ENCODE measurements at places on chromosomes 7 and 10.

- DNase-seq: peak; percentile 34
These were observed 48.1 kb downstream of the RGS10 start for GRCh38 chr10:119494236-119495020.

DNA sequence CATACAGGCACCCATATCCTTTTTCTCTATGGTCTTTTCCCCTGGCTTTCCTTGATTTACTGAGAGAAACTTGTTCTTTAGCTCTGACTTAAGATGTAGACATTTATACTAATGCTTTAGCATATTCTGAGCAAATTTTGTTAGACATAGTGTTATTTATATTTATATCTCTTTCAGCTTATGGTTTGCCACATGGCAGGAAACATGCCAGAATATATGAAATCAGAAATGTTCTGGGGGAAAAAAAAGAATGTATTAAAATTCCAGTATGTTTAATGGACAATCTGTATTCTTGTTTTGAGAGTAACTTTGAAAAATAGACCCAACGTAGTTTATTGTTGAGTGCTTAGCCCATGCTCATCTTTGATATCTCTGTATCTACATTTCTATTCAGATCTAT lies 10.1 kb upstream of the GGCT start:
- DNase-seq: no peak

- DNase-seq: no peak
These were observed 77.1 kb downstream of the CREM start for GRCh38 chr10:35203745-35204144.

- no peak for DNase-seq
These were observed 397.8 kb downstream of the EXOC4 start for GRCh38 chr7:133650487-133651300.

DNA sequence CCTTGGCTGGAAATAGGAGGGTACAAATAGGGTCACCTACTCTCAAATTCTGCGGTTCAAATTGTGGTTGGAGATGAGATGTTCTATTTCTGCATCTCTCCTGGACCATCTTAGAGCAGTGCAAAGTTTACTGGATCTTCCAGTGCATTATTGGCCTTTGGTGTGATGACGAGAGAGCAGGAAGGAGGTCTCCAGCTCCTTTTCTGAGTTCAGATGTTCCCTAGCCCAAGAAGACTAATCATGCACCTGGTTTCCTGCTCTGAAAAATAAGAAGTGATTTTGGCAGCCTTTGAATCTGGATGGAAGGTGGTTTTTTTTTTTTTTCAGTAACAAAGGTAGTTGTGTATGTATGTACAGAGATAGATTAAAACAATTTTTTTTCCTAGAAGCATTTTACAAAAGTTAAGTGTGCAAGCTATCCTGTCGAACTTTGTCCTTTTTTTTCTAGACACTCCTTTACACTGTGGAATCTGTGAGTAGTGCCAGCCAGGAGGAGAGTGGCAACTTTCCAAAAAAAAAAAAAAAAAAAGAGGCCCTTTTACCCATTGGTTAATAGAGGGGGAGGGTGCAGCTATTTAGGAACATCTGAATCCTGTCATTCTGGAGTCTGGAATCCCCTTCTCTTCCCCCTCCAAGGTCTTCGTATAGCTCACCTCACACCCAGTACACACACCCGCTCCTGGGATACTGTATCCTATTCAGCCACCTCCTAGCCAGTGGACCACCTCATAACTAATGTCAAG lies 26.3 kb downstream of the PAPSS2 start:
- DNase-seq: no peak

DNA sequence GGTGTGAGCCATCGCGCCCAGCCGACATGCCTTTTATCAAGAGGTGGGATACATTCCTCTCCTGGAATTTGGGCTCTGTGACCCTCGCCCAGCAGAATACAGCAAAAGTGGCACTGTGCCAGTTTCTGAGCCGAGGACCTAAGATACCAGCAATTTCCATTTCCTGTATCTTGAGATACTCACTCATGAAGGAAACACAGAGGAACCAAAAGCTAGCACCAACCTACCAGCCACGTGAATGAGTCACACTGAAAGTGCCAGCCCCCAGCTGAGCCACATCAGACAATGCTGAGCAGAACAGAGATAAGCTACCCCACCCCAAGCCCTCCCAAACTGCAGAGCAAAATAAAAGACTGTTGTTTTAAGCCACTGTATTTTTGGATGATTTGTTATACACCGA lies 56.3 kb downstream of the CACUL1 start:
- no peak for DNase-seq

- no peak for DNase-seq
These were observed 52.3 kb upstream of the KDM7A start for GRCh38 chr7:140229101-140229525.

GRCh38 chr7:131691454-131692130 lies 135.2 kb upstream of the PODXL start:
- no peak for DNase-seq

DNA sequence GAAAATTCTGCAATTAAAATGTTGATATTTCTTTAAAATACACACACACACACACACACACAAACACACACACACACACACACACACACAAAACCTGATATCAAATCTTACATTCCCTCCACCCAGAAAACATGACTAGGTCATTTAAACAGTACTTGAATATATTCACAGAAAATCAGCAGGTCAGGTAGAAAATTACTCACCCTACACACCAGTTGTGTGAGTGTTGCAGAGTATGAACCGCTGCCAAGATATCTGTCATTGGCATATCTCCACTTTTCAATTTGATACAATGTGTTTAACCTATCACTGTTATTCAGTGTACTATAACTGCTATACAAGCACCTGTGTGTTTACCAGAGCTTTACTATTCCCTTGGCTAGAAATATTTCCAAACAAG lies 283.6 kb upstream of the LRRTM3 start:
- DNase-seq: no peak

DNA sequence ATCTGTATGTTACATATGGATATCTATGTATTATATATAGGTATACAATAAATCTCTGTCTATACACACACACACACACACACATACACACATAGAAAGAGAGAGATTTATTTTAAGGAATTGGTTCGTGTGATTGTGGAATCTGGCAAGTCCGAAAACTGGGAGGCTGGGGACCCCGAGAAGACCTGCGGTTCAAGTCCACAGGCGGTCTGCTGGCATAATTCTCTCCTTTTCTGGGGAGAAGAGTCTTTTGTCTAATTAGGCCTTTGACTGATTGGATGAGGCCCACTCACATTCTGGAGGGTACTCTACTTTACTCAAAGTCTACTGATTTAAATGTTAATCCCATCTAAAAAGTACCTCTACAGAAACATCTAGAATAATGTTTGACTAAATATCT lies 65.1 kb downstream of the PAPSS2 start:
- DNase-seq: no peak

DNA sequence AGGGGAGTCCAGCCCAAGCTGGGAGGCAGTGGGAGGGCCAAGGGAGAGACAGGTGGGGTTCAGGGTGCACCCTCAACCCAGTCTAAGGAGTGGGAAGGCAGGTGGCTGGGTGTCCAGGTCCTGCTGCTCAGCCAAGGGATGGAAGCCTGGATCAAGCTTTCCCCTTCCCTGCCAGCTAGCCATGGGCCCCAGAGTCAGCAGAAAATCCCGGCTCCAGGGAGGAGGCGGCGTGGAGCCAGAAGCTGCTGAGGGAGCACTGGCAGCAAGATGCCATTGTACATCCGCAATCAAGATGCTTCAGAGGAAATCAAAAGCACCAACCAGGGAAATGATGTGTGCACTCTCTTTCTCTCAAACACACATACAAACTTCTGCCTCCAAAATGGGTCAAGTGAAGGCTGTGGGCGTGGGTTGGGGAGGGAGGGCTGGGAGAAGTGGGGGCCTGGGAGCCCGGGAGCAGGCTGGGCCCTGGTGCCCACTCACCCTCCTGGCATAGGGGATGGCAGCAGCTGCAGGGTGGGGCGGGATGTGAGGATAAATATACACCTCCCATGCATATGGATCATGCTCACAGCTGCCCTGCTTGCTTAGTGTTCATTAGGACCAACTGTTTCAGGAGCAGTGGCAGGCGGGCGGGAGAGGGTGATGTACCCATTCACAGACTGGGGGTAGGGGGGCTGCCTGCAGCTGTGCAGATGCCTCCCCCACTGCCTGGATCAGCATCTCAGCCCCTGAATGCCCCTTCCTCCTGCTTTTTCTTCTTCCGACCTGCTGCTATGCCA lies 24.2 kb downstream of the TRIM8 start:
- DNase-seq: no peak

DNA sequence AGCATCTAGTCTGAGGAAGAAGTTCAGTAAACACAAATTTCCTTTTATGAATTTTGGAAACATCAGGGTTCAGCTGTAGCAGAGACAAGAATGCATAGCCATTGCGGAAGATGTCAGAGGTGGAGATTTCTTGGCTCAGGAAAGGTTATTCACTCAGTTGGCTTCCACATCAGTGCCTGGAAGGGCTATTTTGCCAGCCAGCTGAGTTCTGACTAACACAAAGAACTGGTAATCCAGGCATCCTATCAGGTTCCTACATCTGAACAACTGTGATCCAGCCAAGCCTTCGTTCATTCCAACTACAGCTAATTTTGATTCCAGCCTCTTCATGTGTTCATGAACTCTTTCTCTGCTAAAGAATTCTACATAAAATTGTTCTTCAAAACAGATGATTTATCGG lies 965.6 kb downstream of the XPNPEP1 start:
- no peak for DNase-seq

DNA sequence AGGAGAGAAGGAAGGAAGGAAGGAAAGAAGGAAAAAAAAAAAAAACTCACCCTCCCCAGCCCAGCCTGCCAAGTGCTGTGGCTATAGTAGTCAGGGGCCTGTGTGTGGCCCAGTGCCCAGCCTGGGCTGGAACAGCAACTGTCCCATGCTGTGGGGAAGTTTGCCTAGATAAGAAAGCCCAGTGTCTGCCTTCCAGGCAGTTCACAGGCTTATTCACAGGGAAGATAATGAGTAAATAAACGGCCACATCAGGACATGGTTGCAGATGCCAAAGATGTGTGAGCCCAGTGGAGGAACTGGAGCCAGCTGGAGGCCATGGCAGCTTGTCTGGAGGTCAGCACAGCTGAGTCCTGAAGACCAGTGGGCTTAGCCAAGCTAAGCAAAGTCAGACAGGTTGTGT lies 132.4 kb upstream of the FOXK1 start:
- no peak for DNase-seq

DNA sequence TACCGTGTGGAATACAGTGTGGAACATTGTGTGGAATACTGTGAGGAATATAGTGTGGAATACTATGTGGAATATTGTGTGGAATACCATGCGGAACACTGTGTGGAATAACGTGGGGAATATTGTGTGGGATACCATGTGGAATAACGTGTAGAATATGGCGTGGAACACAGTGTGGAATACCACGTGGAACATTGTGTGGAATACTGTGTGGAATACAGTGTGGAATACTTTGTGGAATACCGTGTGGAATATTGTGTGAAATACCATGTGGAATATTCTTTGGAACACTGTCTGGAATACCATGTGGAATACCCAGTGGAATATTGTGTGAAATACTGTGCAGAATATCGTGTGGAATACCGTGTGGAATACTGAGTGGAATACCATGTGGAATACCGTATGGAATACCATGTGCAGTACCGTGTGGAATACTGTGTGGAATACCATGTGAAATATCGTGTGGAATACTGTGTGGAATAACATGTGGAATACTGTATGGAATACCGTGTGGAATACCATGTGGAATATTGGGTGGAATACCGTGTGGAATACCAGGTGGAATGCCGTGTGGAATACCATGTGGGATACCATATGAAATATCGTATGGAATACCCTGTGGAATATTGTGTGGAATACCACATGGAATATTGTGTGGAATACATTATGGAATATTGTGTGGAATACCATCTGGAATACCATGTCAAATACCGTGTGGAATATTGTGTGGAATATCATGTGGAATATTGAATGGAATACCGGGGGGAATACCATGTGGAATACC lies 133.1 kb upstream of the CHST15 start:
- no peak for DNase-seq

- DNase-seq: peak; percentile 15
These were observed 10.9 kb upstream of the MAP3K8 start for GRCh38 chr10:30422981-30423654.

GRCh38 chr10:15588635-15589508 lies 130.8 kb downstream of the ITGA8 start:
- DNase-seq: peak; percentile 31

DNA sequence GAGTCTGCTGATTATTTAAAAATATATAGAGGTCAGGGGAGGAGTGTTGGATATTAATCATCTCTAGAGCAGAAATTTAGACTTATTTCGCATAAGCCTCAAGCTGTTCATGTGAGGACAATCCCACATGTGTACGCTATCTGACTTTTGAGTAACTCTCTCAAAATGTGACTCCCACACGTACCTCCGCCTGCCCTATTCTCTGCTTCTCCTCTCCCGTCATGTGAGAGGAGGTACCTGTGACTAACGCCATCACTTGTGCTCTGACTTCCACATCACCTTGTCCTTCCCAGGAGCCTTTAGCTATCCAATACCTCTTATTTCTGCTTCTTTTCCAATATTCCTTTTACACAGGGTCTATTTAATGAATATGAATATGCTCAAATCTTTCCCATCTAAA lies 119.3 kb upstream of the CALCR start:
- DNase-seq: no peak

- no peak for DNase-seq
These were observed 76.6 kb downstream of the SLC16A9 start for GRCh38 chr10:59633063-59633462.

GRCh38 chr7:69748530-69748929 lies 150.3 kb downstream of the AUTS2 start:
- DNase-seq: no peak

DNA sequence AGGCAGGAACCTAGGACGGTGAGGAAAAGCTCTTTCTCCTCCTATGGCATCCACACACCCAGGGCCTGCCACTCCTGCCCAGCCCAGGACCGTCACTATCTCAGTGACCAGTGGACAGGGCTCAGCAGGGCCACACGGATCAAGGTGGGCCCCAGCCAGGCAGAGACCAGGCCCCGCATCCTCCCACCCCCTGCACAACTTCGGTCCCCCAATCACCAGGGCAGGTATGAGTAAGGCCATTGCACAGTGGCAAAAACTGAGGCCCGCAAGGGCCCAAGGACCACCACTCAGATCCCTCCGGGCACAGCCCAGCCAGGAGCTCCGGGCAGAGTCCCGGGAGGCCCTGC lies 30.3 kb downstream of the OAT start:
- DNase-seq: no peak

DNA sequence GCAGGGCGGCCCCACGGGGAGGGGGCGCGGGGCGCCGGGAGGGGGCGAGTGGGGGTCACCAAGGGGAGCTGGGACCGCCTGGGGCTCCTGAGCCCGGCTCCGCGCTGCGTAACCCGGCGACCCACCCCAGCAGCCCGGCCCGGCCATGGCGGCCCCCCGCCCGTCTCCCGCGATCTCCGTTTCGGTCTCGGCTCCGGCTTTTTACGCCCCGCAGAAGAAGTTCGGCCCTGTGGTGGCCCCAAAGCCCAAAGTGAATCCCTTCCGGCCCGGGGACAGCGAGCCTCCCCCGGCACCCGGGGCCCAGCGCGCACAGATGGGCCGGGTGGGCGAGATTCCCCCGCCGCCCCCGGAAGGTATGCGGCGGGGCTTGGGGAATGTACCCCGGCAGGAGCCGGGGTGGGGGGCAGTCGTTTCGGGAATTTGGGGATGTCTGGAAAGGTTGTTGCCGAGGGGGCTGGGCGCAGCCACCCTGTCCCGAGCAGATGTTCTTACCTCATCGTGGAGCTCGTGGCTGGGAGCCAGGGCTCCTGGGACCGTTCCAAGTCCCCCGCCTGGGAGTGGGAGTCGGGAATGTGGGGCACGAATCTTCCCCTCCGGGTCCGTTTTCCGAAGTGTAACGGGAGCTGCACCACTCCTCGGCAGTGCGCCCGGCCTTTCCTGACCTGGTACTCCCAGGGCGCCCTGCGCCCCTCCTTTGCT lies 431 bp downstream of the ZYX start:
- DNase-seq: peak; percentile 82
